ENCODE measurements at places on chromosomes 4 and X.

DNA sequence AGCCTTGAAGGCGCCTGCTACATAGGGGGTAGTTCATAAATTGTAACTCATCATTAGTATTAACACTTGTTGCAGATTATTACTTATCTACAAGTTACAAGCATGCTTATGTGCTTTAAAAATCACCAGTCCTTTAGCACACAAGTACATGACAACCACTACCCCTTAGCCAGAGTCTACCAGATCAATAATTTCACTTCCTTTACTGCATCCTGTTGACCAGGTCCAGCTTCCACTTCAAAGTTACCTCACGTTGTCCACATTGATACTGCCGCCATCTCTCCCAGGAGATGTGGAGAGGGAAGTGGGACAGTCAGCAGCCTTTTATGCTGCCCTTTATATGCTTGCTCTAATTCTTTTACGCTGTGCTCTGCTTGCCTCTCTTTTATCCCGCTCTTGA, 231.3 kb upstream of the CXXC4 start:
- no peak for DNase-seq

GRCh38 chr4:155208258-155209054, at the start of gene NPY2R:
TSS of gene NPY2R (plus strand) at chr4:155208636. CDS start at chr4:155213940, 5,304 bp downstream.
- no peak for DNase-seq

- DNase-seq, result no peak
Measured at GRCh38 chr4:184500748-184501589, 26.6 kb upstream of the IRF2 start.

GRCh38 chrX:119734897-119735339, 23.5 kb upstream of the SOWAHD start:
- DNase-seq, result no peak

DNA sequence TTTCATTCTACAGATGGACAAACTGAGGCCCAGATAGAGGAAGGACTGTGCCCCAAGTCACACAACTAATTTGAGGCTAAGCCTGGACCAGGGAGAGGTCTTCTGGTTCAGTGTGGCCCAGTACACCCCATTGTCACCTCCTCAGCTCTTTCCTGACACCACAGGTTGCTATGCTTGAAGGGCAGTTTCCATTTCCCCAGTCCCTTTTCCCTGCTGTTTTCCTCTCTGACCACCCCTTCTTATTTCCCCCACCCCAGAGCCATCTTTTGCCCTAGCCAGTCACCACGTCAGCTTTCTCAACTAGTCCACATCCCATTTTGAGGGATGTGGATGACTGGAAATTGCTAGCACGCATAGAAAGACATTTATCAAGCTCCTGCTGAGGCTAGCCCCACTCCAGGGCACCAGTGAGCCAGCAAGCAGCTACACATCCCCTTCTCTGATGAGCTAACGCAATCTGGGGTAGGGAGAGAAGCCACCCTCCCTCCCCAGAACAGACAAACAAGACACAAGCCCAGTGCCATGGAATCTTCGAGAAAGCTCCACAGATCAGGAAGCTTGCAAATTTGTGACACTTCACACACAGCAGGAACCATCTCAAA, 1.3 kb downstream of the GABRE start:
- DNase-seq, result no peak

DNA sequence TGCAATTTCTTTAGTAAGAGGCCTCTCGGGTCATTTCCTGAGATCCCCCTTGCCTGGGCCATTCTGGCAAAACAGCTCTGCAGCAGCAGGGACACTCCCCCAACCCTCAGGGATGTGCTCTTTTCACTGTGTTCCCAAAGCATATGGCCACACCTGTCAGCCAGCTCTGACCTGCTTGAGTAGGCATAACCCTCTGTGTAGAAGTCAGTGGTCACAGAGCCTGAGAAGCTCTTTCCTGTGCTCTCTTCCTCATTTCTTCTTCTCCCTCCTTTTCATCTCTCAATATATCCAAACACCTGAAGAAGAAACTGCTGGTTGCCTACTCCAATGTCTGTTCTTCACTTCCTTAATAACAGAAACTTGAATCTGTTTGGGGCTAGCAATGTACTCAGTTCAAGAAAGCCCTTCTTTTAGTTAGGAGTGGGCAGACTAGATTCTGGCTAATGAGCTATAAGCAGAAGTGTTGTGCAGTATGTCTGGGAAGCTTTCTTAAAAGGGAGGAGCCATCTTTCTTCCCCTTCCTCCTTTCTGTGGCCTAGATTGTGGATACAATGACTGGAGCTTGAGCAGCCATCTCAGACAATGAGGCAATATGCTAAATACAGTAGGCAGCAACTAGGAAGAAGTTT, 73.3 kb downstream of the PRPS1 start:
- DNase-seq, result no peak

DNA sequence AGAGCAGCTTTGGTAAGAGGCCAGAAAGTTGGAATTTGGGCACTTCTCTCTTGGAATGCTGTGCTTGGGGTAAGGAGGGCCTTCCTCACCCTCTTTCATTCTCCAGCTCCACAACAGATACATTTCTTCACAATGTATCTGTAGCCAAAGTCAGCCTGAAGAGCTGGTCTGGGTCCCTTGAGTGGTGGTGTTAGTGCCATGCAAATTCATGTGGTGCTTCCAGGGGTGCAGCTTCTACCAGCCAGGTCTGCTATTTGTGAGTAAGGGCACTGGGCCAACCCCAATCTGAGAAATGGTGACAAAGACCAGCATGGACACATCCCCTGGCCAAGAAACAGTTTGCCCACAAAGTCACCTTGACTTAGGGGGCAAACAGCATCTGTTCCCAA, 17.8 kb downstream of the AMER1 start:
- no peak for DNase-seq

- DNase-seq, result no peak
Measured at GRCh38 chr4:10196191-10196590, 79.6 kb upstream of the WDR1 start.

- peak; percentile 42 for DNase-seq
Measured at GRCh38 chrX:132488180-132488705, 595 bp downstream of the MBNL3 start.

GRCh38 chr4:93748373-93749291, 79.9 kb upstream of the ATOH1 start:
- DNase-seq, result no peak

DNA sequence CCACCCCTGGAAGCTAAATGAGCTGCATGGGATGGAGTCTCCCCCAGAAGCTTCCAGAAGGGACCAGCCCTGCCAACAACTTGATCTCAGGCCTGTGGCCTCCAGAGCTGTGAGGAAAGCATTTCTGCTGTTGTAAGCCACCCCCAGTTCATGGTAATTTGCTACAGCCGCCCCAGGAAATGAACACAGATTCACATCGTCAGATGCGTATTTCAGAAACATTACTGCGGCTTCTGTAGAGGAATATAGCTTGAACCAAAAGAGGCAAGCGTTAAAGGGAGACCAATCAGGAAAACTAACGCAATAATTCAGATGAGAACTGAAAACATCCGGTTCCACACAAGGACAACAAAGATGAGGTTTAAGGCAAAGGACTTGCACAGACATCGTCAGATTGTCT, 128.4 kb upstream of the TBL1X start:
- DNase-seq, result peak; percentile 16

DNA sequence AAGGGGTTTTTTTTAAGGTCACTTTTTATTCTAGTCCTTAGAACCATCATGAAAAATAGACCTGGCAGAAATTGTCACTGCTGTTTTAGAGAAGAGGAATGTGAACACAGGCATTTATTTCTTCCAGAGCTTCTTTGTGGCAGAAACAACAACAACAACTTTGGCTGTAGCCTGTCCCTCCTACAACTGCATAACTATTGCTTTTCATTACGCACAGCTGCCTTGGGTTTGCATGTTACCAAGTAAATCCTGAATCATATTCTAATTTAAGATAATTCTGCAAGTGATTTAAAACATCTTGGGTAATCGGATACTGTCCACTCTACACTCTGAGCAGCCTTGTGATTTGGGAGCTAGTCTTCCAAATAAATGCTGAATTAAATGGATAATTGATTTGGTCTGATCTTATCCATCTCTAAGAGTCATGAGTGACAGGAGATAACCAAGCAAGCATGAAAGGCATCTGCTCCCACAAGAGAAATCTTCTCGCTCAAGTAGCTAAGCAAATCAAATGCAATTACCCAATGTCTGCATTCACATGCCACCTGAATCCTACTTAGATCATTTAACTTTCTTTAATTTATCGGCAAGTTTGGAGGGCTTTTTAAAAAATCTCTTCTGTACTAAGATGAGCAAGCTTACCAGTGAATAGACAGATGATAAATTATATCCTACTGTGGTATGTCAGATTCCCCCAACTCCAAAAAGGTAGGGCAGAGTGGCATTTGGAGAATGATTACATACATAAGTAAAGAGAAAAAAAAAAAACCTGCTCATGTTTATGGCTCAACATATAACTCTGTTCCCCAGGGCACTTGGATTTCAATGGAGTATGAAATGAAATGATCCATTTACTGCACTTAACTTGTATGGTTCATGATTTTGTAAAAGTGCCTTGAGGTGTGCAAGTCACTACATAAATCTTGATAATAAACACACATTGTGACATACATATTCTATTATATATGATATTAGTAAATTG, 73.6 kb downstream of the EGF start:
- no peak for DNase-seq

GRCh38 chr4:37890801-37891259, at the start of gene TBC1D1:
TSS of gene TBC1D1 (plus strand) at chr4:37891084. CDS start at chr4:37902096, 11,012 bp downstream.
- DNase-seq, result peak; percentile 57

DNA sequence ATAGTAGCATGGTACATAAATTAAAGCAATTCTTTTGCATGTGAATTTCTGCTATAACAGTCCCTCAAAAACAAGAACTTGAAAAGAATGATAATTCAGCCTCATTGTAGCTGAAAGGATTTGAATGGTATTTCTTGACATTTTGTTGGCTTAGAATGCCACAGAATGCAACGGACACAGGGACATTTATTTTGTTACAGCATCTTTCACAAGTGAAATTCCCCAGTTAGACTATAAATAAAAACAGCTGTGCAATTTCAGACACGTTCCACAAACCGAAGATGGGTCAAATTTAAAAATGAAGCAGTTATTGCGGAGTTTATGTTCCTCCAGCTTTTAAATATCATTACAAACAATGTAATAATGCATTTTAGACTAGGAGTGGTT, 82.8 kb upstream of the AMELX start:
- DNase-seq, result no peak

GRCh38 chrX:5305452-5305851, 923.2 kb downstream of the NLGN4X start:
- DNase-seq, result no peak

- no peak for DNase-seq
Measured at GRCh38 chr4:139278912-139279759, 889 bp downstream of the MGARP start.

DNA sequence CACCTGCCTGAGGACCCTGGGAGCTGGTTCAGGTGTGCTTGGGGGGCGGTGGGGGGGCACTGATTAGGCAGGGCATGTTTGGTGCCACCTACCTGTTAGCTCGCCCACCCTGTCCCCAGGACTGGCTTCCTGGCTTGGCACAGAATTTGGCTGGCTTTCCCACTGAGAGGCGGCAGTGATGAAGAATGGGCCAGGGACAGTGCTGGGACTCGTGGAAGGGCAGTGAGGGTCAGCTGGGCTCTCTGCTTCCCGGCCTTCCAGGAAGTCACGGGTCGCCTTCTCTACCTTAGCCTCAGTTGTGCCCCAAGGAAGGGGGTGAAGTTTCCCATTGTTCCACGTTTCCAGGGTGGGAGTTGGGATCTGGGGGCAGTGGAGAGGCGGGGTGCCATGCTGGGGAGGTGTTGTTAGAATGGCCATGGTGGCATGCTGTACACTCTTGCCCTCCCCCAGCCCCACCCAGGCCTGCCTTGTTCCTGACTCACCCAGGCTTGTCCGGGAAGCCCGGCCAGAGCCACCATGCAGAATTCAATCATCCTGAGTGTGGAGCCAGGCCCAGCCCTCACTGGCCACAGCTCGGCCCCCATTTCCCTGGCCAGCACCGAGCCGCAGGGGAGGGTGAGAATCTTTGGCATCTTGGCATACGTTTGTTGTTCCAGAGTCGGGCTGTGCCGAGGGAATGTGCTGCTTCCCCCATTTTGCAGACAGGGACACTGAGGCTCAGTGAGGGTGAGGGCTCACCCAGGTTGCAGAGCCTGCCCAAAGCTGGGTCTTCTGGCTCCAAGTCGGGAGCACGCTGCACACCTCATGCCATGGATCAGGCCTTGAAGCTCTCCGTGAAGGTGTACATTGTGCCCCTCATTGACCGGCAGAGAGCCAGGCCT, 21.9 kb upstream of the GPR78 start:
- no peak for DNase-seq

GRCh38 chrX:43717161-43717560, 61.1 kb downstream of the MAOA start:
- DNase-seq, result no peak

DNA sequence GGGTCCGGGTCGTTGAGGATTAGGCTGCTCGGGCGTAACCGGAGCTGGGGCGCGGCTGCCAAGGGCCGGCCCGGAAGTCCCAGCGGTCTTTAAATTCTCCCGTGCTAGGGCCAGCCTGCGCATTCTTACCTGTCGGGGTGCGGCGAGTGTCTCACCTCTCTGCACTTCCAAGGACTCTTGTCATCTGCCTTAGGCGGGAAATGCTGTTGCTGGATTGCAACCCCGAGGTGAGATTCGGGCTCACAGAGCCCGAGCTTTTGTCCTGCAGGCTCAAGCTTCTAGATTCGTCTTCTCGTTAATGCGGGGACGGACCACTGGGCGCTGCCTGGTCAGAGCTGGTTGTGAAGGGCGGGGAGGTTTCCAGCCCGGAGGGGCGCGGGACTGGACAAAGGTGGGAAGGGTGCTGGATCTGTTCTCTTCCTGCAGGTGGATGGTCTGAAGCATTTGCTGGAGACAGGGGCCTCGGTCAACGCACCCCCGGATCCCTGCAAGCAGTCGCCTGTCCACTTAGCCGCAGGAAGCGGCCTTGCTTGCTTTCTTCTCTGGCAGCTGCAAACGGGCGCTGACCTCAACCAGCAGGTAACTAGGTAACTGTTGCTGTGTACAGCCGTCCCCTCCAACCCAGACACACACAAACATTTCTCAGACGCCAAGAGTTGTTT, at the start of gene ANKRD37:
Gene ANKRD37 (plus strand): TSS at position 118 of the 662 bp plus-strand sequence. CDS start 83 bp downstream, at position 201.
- no peak for DNase-seq

DNA sequence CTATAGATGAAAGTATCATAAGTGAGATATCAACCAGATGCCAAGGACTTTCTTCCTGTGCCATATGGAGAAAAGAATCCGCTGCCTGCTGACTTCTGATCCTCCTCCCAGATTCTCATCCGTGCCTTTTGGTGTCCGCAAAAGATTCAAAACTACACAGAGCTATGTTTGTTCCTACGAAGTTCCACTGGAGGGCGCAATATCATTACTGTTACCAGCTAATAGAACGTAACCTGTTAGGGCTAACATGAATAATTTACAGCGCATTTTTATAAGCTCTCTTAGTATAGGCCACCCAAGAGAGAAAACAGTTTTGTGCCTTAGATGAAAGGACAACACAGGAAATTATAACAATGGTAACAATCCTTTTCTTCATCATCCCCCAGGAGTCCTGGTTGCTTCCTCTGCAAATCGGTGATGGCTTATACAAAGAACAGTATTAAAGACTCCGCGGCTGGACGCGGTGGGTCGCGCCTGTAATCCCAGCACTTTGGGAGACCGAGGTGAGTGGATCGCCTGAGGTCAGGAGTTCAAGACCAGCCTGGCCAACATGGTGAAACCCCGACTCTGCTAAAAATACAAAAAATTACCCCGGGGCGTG, 22.8 kb upstream of the CENPVL3 start:
- peak; percentile 13 for DNase-seq
